ENCODE measurements at places on chromosomes 16 and 17. TPM values are rescaled to one million over a fixed set of nuclear protein-coding genes. Genes with fewer than 3 reads are reported as not detected.

The ELOB gene
- 203 TPM for total RNA-seq

The HAP1 gene
- 1.2 TPM for total RNA-seq

The KCNJ18 gene
- 0.12 TPM for total RNA-seq

The PGAP6 gene
- total RNA-seq: 56.5 TPM

The EVPLL gene
- 1.1 TPM for total RNA-seq

The RHBDL3 gene
- not detected for total RNA-seq

The LRRC75A gene
- total RNA-seq: 15.8 TPM

The EXOC3L1 gene
- total RNA-seq: not detected

The TAC4 gene
- not detected for total RNA-seq

The TEKT1 gene
- not detected for total RNA-seq

The LITAFD gene
- total RNA-seq: not detected

The KRTAP16-1 gene
- not detected for total RNA-seq

The TMEM132E gene
- not detected for total RNA-seq

The NPIPA3 gene
- 1.4 TPM for total RNA-seq

The CRK gene
- 49.4 TPM for total RNA-seq

The HBA1 gene
- total RNA-seq: not detected

The GH1 gene
- total RNA-seq: not detected

The CES3 gene
- total RNA-seq: 0.26 TPM
